ENCODE measurements at places on chromosomes 6 and 20. TPM values are rescaled to one million over a fixed set of nuclear protein-coding genes. Genes with fewer than 3 reads are reported as not detected.

Gene ERVFRD-1
- total RNA-seq = not detected

Gene STX11
- total RNA-seq = 0.97 TPM

Gene BPIFB4
- total RNA-seq = not detected

Gene RTN4IP1
- 8.2 TPM for total RNA-seq

Gene PNPLA1
- not detected for total RNA-seq

Gene TRIM31
- total RNA-seq = not detected

Gene ULBP2
- total RNA-seq = 4.5 TPM

Gene THBS2
- 478 TPM for total RNA-seq

Gene FAM210B
- total RNA-seq = 38.0 TPM

Gene PM20D2
- total RNA-seq = 4.8 TPM

Gene SLCO4A1
- 3.0 TPM for total RNA-seq

Gene RBPJL
- total RNA-seq = not detected

DNA sequence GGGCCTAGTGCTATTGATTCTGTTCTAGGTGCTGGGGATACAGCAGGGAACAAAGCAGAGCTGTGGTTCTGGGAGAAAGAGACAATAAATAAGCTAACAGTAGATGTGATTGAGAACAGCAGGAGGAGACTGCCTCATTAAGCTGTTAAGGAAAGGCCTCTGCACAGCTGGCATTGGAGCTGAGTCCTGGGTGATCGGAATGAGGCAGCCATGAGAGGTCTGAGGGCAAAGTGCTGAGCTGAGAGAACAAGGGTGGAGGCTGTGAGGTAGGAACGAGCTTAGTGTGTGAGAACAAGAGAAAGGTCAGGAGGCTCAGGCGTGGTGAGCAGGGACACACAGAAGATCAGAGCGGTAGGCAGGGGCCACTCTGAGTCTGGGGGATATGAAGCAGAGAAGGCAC is 18.3 kb downstream of the DDX27 start:
- DNase-seq = no peak

DNA sequence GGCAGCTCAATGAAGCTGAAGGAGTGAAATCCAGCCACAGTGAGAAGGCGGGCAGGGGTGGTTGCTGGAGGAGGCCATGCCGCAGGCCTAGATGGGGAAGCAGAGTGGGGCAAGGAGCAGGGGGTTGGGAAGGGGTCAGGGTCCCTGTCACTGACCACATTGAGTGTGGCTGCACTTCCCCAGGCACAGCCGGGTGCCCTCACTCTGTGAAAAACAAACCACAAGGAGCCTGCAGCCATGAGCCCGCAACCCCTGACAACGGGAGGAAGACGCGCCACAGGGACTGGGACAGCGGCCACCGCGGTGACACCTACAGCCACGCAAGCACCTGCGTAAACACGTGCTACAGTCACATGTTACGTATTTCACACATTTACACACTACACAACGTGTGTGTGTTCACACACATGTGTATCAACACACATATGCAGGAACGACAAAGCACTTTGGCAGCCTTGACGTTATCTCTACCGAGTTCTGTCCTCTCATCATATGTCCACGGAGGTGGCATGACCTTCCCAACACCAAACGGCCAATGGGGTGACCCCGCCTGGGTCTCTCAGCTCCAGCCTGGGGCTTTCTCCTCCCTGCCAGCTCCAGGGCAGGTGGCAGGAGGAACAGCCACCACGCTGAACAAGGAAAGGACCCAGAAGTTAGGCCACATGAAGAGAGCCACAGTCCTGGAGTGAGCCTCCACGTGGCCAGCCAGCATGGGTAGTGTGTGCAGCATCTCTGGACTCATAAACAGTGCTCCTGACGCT is 137.6 kb upstream of the RPS6KA2 start:
- DNase-seq = no peak

DNA sequence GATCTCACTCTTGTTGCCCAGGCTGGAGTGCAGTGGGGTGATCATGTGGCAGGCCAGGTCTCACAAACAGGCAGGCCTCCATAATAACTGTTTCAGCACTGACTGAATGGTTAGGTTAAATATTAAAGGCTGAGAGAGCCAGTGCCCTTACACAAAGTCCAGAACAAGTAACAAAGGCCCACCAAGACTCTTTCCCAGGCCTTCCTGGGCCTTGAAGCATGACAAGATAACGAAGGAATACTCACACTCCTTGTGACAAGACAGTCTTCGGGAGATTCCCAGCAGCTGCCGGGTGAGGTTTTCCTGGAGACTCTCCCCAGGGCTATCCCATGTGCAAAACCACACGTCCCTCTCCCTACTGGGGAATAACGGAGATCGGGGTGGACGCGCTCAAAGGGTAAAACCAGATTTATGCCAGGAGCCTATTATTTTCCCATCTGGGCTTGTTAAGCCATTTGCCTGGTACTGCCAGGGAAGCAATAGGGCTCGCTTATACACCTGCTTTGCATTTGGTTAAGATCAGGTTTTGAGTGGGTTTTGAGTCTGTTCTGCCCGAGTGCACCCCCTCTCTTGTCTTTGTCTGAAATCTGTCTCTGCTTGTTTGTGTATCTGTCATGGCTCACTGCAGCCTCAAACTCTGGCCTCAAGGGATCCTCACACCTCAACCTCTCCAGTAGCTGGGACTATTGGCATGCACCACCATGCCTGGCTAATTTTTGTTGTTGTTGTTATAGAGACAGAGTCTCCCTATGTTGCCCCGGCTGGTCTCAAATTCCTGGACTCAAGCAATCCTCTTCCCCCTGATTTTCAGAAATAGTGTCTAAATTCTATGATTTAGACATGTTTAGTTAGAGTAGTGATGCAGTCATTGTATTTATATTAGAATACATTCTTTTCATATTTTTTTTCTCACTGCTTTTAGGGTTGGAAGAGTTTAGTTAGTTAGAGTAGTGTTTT is 1.4 kb upstream of the ENPP3 start:
- no peak for DNase-seq

GRCh38 chr6:157432231-157432891 is 51.4 kb downstream of the ZDHHC14 start:
- DNase-seq = no peak

GRCh38 chr20:63337786-63338420 is 23.2 kb downstream of the CHRNA4 start:
- DNase-seq = peak; percentile 45

GRCh38 chr6:81897793-81898192 is 145.3 kb upstream of the TENT5A start:
- peak; percentile 83 for DNase-seq

DNA sequence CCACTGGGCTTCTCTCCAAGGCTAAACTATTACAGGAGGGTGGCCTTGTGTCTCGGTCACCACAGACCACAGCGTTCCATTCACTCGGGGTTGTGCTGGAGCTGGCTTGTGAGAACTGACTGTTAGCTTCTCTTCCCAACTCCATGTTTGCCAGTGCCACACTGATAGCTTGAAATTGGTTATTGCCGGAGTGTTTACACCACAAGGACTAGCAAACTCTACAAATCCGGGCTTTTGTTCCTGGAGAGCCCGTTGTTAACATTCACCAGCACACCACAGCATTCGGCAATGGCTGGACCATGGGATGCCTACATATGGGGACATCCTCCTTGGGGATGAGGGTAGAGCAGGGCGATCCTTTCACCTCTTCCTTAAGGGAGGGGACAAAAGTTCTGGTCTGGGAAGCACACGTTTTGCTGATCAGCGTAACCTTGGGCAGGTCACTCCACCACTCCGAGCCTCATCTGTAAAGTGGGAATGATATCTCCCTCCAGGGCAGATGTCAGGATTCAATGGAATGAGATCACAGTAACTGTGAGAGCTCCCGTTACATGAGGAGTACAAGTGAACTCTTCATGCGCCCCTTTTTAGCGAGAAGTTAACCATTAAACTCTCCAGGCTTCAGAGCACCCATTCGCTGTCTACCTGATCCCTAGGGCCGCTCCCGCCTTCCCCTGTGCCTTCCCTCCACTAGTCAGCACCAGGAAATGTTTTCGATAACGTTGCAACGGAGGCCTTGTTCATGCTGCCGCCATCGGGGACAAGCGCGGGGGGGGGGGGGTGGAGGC is 41.7 kb upstream of the TTPAL start:
- DNase-seq = no peak

- DNase-seq = no peak
These were observed 796 bp downstream of the HLA-DQB1 start for GRCh38 chr6:32665661-32666060.

GRCh38 chr6:137214931-137215330 is 4.3 kb downstream of the IFNGR1 start:
- DNase-seq = no peak

DNA sequence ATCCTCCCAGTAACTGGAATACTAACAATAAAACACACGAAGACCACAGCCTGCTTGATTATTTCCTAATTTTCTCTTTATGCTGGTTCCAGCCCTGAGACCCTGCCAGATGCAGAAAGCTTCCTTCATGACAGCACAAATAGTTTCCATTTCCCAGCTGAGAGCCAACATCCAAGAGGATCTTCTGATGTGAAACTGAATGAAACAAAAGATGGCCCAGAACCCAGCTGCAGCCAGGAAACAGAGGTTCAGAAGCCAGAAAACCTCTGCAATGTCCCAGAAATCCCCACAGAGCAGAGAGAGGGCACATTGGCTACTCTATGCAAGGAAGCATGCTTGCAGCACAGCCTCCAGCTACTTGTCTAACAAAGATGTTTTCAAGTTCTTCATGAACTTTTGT is 61.8 kb upstream of the PLEKHG1 start:
- DNase-seq = no peak

GRCh38 chr6:156062091-156062563 is 606.5 kb upstream of the NOX3 start:
- DNase-seq = no peak

DNA sequence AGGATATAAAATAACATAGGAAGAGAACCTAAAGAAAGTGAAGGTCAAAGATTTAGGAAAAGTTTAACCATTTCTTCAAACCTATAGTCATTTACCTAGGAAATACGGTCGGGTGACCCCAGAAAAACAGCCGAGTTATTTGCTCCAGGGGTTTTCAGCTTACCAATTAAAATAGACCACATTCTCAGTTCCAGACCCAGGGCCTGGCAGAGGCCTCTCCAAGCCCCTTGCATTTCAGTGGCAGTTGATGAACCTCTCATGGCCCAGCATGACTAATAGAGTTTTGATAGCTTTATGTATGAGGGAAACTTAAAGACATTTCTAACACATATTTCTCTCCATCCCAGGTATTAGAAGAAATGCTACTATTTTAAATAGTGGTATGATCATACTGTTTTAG is 113.5 kb downstream of the OGFRL1 start:
- DNase-seq = no peak

GRCh38 chr20:62316331-62317166 is 13.8 kb downstream of the ADRM1 start:
- no peak for DNase-seq

DNA sequence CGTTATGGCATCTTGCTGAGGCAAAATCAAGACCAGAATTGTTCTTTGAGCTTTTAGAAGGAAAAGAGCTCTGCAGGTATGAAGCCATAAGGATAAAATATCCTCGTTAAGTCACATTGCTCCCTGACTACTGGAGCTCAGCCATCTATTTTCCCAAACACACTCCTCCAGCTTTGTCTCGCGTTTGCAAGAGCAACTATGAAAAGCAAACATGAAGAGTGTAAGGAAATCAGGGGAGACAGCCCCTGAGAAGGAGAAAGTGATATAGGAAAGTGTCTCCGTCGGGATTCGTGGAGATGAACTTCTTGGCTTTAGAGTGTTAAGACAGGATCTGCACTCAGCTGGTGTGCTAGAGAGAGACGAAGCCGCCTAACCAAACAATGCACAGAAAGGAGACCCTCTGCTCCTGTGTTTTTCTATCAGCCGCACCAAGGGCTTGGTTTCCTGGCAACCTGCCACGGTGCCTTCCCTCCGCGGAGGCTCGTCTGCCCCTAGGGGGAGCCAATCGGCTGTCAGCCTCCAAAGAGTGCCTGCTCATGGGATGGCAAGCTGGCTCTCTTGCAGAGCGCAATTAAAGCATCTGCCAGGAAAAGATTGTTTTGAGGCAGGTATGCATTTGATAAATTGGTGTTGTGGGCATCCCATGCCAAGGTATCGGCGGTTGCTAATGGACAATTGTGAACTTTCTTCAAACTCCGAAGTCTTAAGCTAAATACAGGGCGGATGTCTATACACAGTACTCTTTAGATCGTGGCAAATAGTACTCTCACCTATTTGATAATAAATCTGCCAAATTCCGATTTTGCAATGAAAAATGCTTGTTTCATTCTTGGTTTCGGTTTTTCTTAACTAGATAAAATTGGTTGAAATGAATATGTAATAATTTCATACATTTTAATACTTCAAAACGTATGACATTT is 603.2 kb downstream of the RNF144B start:
- peak; percentile 28 for DNase-seq

- DNase-seq = peak; percentile 20
These were observed 59.3 kb upstream of the STMND1 start for GRCh38 chr6:17042422-17043147.

- peak; percentile 34 for DNase-seq
These were observed at the start of gene C6orf62 for GRCh38 chr6:24719125-24719971. Gene C6orf62 (minus strand): TSS chr6:24719154. CDS start chr6:24718668, 486 bp downstream.

DNA sequence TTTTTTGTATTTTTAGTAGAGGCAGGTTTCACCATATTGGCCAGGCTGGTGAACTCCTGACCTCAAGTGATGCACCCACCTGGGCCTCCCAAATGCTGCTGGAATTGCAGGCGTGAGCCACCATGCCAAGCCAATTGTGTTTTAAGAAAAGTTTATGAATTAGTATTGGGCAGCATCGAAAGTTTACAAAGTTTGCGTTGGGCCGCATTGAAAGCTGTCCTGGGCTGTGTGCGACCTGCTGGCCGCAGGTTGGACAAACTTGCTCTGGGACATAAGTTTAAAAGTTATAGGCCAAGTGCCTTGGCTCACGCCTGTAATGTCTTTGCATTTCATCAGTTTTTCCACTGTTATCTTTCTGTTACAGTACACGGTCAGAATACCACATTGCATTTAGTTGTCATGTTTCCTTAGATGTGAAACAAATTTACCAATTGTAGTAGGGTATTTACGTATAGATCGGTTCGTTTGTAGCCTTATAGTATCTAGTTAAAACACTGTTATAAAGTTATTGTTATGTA is 39.5 kb downstream of the ASXL1 start:
- DNase-seq = no peak

- DNase-seq = peak; percentile 40
These were observed 168.9 kb upstream of the PDE10A start for GRCh38 chr6:165831812-165832510.

DNA sequence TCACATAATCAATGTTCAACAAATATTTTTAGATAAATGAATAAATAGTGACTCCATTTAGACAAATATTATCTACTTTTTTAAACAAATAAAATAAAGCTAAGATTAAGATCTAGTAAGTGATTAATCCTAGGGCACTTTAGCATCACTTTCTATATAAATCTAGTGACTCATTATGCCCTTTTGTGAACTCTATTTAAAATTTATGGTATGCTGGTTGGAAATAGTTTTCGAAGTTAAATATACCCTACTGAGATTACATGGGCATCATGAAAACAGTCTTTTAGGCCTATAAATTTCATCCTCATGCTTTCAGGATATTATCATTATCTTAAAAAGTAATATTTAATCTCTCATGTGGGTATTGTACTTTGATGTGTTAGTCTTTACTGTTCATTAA is 140.4 kb upstream of the UFL1 start:
- no peak for DNase-seq

GRCh38 chr20:35012227-35013069 is 56.8 kb downstream of the MYH7B start:
- DNase-seq = peak; percentile 20
